Activated T-helper 1 cell treated with Interleukin-2 at 50 U/mL for 16 hours (primary cell): ENCODE measurements at places on chromosomes 7 and 10.

GRCh38 chr10:99330347-99330924 lies 1.3 kb downstream of the CNNM1 start:
- no peak for DNase-seq

GRCh38 chr7:80768756-80769155 lies 130.3 kb downstream of the CD36 start:
- no peak for DNase-seq

DNA sequence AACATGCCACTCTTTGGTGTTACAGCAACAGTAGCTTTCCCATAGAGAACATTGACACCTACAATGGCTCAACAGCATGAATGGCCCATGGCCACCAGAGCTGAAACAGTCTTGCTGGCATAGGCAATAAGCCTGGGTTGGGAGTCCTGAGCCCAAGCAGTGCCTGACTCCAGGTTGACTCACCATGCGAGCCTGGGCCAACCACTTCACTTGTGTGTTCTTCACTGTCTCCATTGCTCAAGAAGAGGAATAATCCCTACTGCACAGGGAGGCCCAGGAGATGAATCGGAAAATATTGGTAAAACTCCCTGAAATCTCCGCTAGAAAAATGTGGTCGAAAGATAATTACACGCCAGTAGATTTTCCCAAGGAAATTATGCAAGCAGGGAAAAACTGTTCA lies 89.2 kb upstream of the INHBA start:
- DNase-seq = no peak

- no peak for DNase-seq
Measured at GRCh38 chr10:131822692-131823245, 78.0 kb upstream of the PPP2R2D start.

DNA sequence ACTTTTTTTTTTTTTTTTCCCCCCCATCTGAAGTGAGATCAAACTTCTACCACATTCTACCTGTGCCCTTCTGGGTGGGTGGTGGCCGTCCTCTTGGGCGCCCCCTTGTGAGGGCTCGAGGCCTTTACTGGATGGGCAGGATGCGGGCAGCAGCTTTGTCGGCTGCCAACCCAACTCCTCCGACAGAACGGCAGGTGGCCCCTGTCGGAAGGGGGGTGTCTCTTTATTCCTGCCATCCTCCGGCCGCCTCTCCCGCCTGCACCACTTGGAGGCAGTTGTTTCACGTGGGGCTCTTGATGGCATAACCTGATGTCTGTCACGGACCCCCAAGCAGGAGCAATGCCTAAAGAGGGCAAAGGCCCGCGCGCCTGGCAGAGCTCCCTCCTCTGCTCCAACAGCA lies 31.0 kb downstream of the AMZ1 start:
- DNase-seq = peak; percentile 49

DNA sequence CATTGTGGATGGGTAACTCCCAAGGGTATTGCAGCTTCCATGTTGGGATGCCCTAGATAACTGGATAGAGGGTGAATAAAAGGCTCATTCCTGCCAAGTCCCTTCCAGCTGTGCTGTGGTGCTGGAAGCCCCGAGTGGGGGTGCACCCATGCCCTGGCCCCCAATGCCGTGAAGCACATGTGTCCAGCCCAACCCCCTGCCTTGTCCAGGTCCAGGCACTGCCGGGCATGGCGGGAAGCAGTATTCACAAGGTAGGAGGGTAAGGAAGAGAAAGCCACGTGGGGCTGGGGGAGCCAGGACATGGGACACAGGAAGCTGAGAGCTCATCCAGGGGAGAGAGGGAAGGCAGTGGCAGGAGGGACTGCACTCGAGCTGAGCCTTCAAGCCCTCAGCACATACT lies 148.2 kb upstream of the CDCA7L start:
- no peak for DNase-seq

DNA sequence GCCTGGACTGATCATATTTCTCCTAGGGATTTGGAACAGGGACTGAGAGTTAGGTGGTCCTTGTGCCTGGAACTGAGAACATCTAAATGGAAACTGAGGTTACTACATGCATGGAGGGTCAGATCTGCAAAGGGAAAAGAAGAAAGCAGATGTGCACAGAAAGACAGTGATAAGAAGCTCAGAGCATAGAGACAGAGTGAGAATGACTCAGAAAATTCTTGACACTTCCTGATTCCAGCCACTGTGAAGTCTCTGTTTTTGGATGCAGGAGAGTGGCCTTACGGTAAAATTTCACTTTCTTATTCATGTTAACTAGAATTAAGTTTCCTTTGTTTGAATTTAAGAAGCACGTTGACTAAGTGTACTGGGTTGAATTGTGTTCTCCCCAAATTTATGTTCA lies 241.7 kb downstream of the TMEM26 start:
- no peak for DNase-seq

DNA sequence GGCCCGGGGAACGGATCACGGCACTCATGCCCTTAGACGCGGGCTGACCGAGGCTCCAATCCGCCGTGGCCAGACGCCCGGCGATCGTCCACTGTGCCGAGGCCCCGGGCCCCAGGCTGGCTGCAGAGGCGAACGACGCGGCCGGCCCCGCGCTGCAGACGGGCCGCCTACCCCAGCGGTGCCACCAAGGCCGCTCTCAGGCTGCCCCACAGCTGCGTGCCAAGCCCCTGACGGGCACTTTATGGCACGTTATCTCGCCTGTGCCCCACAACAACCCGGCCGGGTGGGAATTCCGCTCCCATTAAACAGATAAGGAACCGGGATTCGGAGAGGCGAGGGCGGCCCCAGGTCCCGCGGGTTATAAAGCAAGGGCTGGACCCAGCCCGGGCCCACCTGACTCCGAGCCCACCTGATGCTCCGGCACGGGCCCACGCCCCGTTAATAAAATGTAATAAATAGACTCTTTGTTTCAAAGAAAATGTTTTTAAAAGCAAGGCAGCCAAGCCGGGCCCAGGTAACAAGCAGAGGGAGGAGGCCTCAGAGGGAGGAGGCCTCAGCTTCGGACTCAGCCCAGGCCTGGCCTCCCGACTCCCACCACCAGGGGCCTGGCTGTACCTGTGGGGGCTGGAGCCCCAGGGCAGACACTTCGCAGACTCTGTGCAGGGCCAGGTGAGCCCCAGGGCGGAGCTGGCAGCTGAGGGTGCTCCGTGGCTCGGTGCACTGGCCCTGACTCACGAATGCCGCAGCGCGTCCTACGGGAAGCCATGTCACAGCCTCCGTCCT lies 79.7 kb downstream of the FOXL3 start:
- no peak for DNase-seq

GRCh38 chr7:101575721-101576120 lies 53.4 kb downstream of the MYL10 start:
- no peak for DNase-seq

DNA sequence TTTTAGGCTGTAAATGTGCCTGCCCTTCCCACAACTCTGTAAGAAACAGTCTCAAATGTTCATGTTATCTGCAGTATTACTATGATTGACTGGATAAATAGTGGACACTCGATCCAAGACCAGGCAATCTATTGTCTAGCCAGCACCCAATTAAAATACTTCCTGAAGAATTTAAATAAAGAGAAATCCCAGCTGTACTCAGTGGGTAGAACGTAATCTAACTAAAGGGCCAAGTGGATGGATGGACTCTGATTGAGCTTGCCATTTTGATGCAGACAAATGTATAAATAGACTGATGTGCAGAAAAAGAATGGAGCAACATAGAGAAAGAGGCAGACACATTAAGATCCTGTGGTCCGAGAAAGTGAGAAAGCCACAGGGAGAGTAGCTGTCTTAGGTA lies 158.0 kb downstream of the IPMK start:
- no peak for DNase-seq

- no peak for DNase-seq
Measured at GRCh38 chr10:132360766-132361447, 28.9 kb downstream of the LRRC27 start.
